Suppressor macrophage treated with lipopolysaccharide for 1 hour (primary cell): ENCODE measurements at places on chromosomes 11 and 22.

- no peak for DNase-seq
These were observed 108.3 kb upstream of the PARVA start for GRCh38 chr11:12269104-12269441.

DNA sequence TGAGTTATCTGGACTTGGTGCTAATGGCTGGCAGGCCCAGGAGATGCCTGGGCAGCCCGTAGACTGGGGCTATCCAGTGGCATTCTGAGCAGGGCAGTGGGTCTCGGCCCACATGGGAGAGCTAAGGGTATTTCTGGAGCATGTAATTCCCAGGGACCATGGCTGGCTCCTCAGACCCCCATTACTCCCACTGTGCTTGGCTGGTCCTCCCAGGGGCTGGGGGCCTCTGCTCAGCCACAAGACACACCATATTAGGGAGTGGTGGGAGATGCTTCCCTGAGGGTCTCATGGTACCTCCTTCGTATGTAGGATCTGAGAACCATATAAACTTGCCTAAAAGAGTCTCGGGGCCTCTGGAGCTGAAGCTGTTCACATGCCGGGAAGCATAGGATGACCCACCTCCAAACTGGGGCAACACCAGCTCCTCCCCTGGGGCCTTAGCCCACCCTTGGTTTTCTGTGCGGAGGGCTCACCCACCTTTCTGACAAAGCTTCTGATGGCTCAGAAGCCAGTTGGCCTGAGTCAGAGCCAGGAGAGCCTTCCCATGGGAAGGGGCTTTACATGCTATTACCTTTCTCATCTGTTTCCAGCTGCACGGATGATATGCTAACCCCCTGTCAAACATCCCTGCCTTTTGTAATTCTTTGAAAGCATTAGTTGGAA lies 9.5 kb upstream of the FTH1 start:
- DNase-seq: no peak

DNA sequence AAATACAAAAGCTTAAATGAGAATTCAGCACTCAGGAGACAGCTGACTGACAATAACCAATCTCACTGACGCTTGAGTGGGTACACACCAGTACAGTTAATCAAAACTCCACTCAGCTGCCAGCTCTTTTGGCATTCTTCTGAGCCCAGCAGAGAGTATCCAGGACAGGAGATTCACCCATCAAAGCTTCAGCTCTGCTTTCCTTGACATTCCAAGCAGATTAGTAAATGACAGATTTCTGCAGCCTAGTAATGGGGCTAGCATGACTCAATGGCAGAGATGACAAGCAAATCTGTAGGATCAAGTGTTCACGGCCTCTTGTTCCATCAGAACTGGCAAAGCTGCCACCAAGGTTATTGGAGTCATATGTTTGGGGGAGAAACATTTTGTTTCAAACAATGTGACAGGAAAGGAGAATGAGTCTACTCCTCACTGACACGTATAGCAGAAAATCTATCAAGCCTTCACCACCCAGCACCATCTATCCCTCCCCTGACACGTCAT lies 420.0 kb downstream of the DYNC2H1 start:
- DNase-seq: no peak

DNA sequence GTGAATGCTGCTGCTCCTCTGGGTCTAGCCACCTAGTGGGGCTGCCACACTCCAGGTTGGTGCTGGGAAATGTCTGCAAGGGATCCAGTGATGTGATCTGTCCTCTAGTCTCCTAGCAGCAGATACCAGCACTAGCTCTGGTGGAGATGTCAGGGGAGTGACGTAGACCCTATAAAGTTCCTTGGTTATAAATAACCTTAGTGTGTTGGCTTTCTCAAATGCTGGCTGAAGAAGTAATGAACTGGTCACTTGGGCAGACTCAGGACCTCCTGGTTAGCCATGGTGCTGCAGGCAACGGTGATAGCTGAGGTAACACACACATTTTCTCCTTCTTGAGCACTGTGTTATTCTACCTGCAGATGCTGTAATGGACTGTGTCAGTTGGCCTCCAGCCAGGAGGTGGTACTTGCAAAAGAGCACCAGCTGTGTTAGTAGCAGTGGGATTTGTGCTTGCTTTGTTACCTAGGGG lies 35.5 kb downstream of the BBOX1 start:
- DNase-seq: no peak

GRCh38 chr22:17836992-17837742 lies 62.9 kb upstream of the BID start:
- DNase-seq: no peak

DNA sequence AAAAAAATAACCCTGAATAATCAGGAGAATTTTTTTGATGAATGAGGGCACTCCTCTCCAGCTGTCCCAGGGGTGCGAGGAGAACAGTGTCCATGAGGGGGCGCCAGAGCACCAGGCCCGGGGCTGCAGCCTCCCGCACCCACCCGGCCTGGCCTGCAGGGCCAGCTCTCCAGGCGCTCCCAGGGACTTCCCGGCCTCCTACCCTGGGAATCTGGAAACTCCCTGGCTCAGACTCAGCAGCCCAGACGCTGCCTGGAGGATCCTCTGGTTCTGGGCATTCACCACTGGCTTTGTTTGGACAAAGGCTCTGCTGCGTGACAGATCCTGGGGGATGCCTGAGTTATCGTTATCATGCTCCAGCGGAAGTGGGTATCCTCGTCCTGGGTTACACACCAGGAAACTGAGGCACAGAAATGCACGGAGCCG lies 31.0 kb downstream of the MCM5 start:
- DNase-seq: peak; percentile 93

- DNase-seq: no peak
These were observed 18.2 kb downstream of the USP28 start for GRCh38 chr11:113856966-113857759.

DNA sequence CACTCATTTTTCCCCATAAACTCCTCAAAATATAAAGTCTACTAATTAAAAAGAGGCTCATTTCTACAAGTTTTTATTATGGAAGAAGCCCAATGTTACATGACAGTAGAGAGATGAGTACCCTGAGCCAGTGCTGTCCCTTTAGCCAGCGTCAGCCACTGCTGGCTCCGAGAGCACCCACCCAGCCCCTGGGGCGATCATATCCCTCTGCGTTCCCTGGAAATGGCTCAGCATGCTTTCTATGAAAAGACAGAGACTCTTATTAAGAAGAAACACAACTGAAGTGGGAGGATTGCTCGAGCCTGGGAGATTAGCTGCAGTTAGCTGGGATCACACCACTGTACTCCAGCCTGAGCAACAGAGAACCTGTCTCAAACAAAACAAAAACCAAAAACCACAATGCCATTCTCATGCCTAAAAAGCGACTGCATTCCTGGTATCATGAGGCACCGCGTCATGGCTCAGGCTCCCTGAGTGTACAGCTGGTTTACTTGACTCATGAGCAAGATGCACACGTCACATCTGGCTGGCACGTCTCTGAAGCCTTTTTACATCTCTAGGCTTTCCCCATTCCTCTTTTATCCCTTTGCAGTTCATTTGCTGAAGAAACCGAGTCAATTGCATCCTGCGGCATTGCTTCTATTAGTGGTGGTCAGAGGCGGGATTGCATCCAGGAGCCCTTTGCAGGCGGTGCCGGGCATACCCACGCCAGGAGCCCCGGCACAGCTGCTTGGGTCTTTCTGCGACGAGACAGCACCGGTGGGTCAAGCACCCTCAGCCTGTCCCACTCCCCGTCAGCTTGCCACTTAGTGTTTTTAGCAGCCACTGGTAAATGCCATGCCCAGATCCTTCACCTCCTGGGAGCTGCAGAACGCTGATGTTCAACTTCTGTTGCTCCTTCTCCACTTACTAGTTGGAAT lies 119.9 kb downstream of the CTTN start:
- DNase-seq: peak; percentile 4

- no peak for DNase-seq
These were observed 32.6 kb downstream of the RTN4R start for GRCh38 chr22:20235389-20235991.

DNA sequence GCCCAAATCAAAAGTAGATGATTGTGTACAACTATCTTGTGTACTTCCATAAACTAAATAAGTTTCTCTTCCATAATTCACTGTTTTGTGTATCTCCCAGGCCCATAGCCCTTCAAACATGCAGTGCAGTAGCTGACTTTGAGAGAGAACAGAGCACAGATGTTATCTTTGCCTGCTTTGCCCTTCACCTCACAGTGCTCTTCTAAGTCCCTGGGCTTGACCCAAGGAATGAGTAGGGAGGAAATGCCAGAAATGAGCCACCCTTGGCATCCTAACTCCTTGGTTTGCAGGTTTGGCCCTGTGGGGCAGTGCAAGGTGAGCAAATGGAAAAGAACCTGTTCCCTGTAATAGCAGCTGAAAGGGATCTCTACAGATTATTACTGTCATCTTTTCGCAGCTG lies 79.2 kb downstream of the STIM1 start:
- DNase-seq: no peak

DNA sequence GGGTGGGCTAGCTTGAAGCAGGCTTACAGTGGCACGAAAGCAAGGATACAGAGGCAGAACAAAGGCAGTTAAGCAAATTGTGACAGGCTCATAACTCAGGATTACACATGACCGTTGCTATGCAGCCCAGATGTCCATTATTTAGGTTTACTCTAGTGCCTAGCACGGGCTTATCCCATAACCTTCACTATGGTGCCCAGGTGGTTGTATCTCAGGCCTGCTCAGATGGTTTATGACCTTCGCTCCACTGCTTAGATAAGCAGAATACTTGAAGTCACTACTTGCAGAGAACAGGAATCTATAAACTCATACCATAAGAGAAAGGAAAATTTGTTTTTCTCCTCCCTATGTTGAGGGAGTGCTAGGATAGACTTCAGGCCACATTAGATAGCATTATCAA lies 9.0 kb downstream of the OR6M1 start:
- DNase-seq: no peak

GRCh38 chr11:131923309-131923708 lies 552.9 kb downstream of the NTM start:
- DNase-seq: no peak
